ENCODE measurements at places on chromosomes 7 and 10.

GRCh38 chr10:9848981-9849380 is 1168.7 kb upstream of the CELF2 start:
- no peak for DNase-seq

GRCh38 chr7:10998996-10999757 is 25.5 kb downstream of the PHF14 start:
- no peak for DNase-seq

GRCh38 chr10:124117511-124117785 is 24.1 kb upstream of the CHST15 start:
- DNase-seq: no peak

DNA sequence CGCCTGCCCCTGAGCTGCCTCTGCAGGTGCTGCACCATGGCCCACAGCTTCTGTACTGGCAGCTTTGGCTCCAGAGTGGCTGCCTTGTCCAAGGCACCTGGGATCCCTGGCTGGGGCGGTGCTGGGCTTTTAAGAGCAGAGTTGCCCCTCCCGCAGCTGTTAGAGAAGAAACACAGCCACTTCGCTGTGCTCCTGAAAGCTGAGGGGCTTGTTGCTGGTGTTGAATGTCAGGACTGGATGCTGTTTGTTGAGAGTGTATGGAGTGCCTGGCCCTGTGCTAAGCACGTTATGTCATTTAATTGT is 6.2 kb downstream of the FAM241B start:
- no peak for DNase-seq

DNA sequence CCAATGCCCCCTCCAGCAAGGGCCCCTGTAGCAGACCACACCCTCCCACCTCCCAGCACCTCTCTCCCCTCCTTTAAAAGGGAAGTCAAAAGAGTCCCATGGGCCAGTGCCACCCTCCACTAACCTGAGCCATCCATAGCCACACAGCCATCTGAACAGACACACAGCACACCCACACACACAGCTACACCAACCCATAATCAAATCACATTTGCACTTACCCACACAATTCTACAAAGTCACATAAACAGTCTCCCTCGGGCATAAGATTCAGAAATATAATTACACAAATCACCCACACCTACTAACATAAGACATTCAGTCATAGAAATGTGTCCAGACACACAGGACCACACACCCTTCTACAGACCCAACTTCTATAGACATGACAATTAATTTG is 96.3 kb downstream of the HIF1AN start:
- no peak for DNase-seq

GRCh38 chr10:87734987-87735827 is 75.5 kb downstream of the PAPSS2 start:
- DNase-seq: no peak

GRCh38 chr7:72481934-72482333 is 69.8 kb upstream of the CALN1 start:
- no peak for DNase-seq

GRCh38 chr7:78402096-78402495 is 603.5 kb downstream of the PHTF2 start:
- DNase-seq: no peak

DNA sequence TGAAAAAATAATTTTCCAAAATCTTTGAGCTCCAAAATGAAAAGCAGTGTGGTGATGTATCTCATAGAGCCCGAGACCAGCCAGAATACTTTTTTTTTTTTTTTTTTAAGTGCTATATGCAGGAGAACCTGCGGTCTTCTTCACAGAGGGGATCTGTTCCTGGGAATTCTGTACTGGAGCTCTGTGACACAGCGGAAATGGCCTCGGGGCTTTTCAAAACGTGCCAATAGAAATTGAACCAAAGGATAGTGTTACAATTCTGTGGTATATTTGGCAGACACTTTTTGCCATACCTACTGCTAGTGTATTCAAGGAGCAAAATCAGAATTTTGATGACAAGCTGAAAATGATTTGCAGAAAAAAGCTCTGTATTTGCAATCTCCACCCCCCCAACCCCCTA is 1429.3 kb upstream of the LRRTM3 start:
- DNase-seq: no peak

DNA sequence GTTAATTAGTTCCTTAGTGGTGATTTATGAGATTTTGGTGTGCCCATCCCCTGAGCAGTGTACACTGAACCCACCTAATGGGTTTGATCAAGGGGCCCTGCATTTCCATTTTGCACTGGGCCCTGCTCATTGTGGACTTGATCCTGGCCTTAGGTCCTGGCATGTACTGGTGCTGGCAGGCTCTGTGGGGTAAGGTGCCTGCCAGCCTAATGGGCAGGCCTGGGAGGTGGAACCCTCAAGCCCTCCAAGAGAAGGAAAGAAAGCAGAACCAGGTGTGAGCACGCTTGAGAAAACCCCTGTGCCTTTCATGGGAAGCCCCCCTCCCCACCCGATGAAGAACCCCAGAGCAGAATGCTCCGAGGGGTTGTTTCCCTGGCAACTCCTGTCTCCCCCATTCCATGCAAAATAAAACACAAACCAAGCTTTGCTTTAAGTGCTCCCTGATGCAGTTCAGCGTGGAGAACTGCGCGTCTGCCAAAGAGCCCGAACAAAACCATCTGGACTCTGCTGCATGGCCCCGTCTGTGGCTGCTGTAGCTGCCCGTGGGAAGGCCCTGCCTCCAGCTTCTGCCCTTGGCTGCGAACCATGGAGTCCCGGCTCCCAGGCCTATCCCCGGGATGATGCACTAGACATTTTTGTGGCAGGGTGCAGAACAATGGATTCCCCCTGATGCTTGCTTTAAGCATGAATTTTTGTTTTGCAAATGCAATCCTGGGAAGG is 123.3 kb downstream of the PRPF18 start:
- DNase-seq: no peak

DNA sequence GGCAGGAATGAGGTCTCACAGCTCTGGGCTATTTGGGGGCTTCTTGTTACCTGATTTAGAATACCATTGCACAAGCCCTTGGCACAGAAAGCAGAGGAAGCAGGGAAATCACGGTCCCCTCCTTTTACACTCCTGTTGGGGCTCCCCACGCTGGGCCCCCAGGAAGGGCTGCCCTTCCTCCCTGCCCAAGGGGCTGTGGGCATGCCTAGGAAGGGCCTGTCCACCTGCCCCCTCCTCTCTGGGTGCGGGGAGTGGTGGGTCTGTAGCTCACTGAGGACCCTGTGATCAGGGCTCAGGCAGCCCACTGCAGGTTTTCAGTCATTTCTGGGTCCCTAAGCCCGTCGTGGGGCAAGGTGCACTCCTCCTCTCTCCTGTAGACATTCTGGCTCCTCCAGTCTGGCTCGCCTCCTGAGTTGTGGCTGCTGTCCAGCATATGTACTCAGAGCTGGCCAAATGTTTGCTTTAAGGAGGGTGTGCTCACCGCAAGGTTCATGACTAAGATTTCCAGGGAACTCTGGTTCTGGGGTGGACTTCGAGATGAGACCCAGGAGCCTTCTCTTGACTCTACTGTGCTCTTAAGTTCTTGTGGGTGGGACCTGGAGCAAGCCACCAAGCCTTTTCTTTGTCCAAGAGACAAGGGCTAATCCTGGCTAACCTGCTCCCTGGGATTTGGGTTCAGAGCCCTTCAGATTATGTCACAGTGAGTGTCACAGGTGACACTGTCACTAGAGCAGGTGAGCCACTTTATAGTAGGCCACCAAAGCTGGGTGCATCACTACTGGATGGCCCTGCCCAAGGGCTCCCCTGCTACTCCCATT is 56.0 kb downstream of the TACR2 start:
- DNase-seq: peak; percentile 90

- DNase-seq: no peak
These were observed 5.3 kb downstream of the ATP5MF start for GRCh38 chr7:99460651-99461050.

GRCh38 chr7:93402944-93403343 is 170.8 kb downstream of the VPS50 start:
- no peak for DNase-seq

- DNase-seq: no peak
These were observed 89.2 kb upstream of the PFKP start for GRCh38 chr10:2978111-2978510.

GRCh38 chr10:119654540-119654939 is 3.4 kb downstream of the BAG3 start:
- peak; percentile 33 for DNase-seq

- no peak for DNase-seq
These were observed 531.2 kb upstream of the GHITM start for GRCh38 chr10:83607959-83608745.

GRCh38 chr7:131012477-131013031 is 278.5 kb upstream of the KLF14 start:
- no peak for DNase-seq

DNA sequence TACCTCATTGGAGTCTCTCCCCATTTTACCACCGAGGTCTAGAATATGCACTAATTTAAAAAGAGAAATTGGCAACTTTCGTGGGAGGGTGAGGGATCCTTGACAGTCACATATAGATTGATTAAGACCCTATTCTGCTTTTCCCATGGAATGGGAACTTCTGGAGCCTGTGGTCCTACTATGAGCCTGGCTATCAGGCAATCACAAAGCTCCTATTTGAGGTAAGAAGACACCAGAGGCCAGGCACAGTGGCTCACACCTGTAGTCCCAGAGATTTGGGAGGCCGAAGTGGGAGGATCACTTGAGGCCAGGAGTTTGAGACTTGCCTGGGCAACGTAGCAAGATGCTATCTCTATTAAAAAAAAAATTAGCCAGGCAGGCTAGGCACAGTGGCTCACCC is 104.7 kb upstream of the CCNY start:
- DNase-seq: no peak

DNA sequence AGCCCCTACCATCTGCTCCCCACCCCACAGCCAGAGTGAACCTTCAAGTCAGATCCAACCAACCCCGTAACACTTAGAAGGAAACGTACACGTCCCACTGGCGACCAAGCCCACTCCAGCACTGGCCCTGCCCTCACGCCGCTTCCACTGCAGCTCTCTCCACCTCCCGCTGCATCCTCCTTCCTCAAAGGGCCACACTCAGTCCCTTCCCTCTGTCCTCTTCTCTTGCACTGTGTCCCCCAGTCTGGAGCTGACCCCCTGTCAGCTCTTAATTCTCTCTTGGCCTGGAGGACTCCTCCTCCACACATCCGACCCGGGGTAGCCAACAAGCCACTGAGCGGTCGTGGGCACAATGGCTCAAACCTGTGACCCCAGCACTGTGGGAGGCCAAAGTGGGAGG is 85.8 kb downstream of the PROSER2 start:
- no peak for DNase-seq

GRCh38 chr10:88385601-88386203 is 197.4 kb downstream of the RNLS start:
- peak; percentile 13 for DNase-seq

DNA sequence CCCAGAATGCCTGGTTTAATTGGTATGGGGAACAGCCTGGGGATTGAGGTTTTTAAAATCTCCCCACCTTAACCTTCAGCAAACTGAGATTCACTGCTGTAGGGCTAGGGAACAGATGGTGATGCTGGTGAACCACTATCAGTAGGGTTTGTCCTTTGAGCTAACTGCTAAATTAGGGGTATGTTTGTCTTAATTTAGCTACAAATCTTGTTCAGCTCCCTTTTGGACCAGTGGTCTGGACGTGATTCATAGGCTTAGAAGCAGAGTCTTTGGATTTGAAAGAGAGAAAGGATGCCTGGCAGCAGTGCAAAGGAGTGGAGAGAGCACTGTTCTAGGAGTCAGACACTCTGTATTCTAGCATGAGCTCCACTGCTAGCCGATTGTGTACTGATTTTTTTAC is 2.8 kb downstream of the HDAC9 start:
- no peak for DNase-seq

DNA sequence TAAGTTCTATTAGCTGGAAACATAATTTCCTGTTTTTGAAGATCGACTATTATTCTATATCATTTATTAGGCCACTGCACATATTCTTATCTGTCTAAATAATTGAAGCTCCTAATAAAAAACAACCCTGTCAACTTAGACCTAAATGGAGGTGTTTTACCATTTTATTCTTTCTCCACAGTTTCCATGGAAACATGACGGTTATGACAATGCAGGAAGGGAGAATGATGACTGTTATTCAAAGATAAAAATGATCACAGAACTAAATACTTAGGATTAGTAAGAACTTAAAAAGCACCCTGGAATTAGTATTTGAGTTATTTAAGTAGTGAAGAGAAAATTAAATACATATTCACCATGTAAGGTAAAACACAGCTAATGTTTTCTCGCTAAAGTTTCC is 119.9 kb upstream of the DKK1 start:
- no peak for DNase-seq

GRCh38 chr7:11193131-11193867 is 219.6 kb downstream of the PHF14 start:
- DNase-seq: peak; percentile 51

GRCh38 chr10:125123476-125124114 is 36.8 kb downstream of the CTBP2 start:
- DNase-seq: peak; percentile 84

DNA sequence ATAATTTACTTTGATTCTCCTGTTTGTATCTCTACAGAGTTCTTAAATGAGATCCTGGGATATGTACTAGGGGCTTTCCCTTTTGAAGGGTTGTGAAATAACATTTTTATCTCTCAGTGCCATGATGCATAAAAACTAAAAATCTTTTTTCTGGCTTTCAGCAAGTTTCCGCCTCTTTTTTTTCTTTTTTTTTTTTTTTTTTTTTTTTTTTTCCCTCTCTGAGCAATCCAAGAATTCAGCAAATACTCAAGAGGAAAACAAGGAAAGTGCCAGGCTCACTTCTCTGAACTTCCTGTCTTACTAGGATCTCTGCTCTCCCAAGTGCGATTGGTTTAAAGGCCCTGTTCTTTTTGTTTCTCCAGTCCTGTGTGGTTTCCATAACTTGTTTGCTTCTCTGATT is 79.9 kb downstream of the HYCC1 start:
- no peak for DNase-seq

DNA sequence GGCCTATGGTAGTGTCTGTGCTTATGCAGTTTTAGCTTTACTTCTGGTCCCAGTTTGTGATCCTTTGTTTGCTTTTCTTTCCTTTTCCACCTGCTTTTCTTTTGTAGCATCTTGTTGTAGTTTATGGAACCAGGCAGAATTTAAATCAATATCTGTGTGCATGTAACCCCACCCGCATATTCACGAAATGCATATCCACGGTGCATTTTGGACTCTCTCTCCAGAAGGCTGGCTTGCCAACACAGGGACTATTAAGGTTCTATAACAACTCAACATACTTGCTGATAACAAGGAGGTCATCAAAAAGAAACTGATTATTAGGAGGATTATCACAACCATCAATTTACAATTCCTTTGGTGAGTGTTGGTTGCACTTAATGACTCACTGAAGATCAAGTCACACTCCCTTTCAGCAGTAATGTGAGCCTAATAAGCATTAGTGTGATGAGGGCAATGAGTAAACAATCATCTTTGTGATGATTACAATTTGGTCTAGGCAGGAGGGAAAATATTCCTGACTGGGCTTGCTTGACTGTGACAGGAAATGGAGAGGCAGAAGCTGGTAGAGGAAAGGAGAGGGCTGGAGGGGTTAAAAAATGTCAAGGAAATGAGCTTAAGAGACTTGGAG is 378.6 kb downstream of the REEP3 start:
- no peak for DNase-seq

Data from psoas muscle (tissue), 8 donors.